ENCODE measurements at places on chromosomes 12 and 14.

GRCh38 chr12:39574785-39575497 is 44.7 kb downstream of the ABCD2 start:
- DNase-seq: no peak

GRCh38 chr14:104955396-104955770 is 22.8 kb downstream of the AHNAK2 start:
- DNase-seq: no peak

GRCh38 chr12:115553622-115554021 is 723.9 kb downstream of the MED13L start:
- no peak for DNase-seq

GRCh38 chr14:89503431-89503996 is 86.5 kb upstream of the FOXN3 start:
- no peak for DNase-seq

GRCh38 chr12:12194206-12194605 is 72.6 kb downstream of the LRP6 start:
- no peak for DNase-seq

DNA sequence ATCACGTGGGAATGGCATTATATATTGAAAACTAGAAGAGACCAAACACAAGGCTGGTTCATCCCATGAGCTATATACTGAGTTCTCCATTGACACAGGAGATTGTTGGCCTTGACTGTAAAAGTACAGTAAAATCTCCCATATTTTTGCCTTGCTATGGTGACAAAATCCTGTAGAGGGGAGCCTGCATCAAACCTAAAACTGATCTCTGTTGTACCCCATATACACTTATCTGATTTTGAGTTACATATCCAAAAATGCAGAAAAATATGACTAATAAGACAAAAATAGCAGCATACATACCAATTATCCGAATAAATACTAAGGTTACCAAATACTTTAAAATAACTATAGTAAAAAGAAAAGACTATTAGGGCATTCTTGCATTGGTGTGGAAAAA is 60.4 kb downstream of the TMTC3 start:
- no peak for DNase-seq

DNA sequence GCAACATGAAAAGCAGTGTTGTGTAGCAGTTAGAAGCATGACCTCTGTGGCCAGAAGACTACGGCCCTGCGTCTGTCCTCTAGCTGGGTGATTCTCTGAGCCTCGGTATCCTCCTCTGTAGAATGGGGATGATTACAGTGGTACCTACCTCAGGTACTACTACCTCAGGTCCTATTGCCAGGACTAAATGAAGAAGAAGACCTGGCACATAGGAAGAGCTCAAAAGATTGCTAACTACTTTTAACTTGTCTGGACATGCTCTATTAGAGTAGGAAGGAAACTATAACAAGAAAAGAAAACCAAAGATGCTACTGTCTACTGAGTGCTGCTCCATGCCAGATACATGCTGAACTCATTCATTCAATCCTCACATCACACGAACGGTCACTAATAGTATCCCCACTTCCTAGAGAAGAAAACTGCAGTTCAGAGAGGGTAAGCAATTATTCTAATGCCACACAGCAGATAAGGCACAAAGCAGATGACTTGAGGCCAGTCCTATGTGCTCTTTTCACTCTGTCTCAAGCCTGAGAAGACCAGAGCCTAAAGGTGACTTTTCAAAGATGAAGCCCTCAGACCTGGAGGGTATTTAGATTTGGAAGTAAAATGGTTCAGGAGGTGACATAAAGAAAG is 108.1 kb upstream of the HIF1A start:
- no peak for DNase-seq

Measured in GM12864 (cell line).